Natural killer cell (primary cell): ENCODE measurements at places on chromosomes 5 and 9. TPM values are rescaled to one million over a fixed set of nuclear protein-coding genes. Genes with fewer than 3 reads are reported as not detected.

Gene ANKRD18B
- not detected for total RNA-seq

Gene PRDM9
- not detected for total RNA-seq

Gene CNTNAP3
- 0.20 TPM for total RNA-seq

Gene DOK3
- 3.5 TPM for total RNA-seq

DNA sequence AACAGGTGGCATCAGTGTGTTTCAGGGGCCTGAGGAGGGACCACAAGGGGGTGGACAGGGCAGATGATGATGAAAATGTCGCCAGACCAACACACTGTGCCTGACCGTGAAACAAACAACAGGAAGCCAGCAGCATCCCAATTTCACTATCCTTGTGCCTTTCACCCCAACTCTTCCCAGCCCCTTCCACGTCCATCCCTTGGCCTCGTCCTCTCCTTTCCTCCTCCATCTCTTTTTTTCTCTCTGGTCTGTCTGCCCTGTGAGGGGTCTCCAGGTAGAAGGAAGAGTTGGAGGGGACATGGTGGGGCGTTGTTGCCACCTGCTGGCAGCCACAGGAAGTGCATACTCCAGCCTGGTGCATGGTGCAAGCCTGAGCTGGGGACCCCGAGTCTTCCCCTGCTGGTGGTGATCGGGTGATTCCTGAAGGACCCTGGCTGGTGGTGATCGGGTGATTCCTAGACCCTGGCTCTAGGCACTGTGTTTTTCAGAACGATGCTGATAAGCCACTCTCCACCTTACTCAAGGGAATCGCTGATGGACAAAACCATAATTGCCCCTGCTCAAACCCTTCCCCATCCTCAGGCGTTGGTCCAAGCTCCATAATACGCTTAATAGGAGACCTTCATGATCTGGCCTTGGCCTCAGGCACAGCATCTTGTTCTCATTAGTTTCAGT is 21.7 kb upstream of the NSD1 start:
- peak; percentile 80 for DNase-seq
- no peaks in the 10 kb centered on the region for H3K27me3 ChIP-seq
- no peaks in the 10 kb centered on the region for H3K36me3 ChIP-seq
- peaks cover 17% of the 10 kb centered on the region for H3K4me1 ChIP-seq
- H3K4me3 ChIP-seq, result no peak overlapping the region
- H3K27ac ChIP-seq, result no peak overlapping the region

- DNase-seq, result no peak
- no peak overlapping the region for H3K4me3 ChIP-seq
- H3K36me3 ChIP-seq, result no peaks in the 10 kb centered on the region
- no peaks in the 10 kb centered on the region for H3K27me3 ChIP-seq
Observed at GRCh38 chr5:1743061-1743768, 56.4 kb downstream of the MRPL36 start.

DNA sequence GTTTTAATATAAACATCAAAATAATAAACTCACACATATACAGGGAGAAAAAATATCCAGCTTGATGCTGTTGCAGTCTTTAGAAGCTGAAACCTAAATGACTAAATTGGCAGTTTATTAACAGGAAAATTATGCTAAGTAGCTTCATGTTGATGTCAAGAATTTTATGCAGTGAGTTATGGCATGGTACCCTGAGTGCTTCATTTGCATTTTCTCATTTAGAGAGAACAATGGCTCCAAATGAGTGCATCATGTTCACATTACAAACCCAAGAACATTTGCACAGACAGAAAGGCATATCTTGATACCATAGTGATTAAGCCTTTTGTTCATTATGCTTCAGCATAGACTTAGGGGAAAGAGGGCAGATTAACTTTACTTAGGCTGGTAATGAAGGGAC is 102.9 kb upstream of the FSTL4 start:
- no peak overlapping the region for H3K27ac ChIP-seq
- no peaks in the 10 kb centered on the region for H3K4me1 ChIP-seq
- DNase-seq, result no peak
- no peaks in the 10 kb centered on the region for H3K36me3 ChIP-seq

- no peaks in the 10 kb centered on the region for H3K27me3 ChIP-seq
- no peak for DNase-seq
- H3K36me3 ChIP-seq, result no peaks in the 10 kb centered on the region
- H3K4me3 ChIP-seq, result no peak overlapping the region
Observed at GRCh38 chr9:3027210-3027609, 183.3 kb upstream of the PUM3 start.

DNA sequence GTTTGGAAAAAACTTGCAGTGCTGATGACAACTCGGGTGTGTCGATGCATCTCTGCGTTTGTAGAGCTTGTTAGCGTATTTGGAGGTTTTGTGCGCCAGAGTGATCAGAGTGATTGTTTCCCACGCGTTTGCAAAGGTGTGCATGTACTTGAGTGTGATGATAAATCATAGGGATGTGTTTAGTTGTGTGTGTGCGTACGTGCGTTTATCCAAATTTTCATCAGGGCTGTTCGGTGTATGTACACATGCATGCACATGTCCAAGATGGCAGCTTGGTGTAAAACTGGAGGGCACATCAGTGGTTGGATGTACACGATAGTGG is 248 bp upstream of the C1QTNF2 start:
- peaks cover 7% of the 10 kb centered on the region for H3K4me1 ChIP-seq
- H3K27me3 ChIP-seq, result peaks cover 21% of the 10 kb centered on the region
- no peaks in the 10 kb centered on the region for H3K36me3 ChIP-seq
- H3K27ac ChIP-seq, result no peak overlapping the region
- H3K4me3 ChIP-seq, result no peak overlapping the region
- no peak for DNase-seq

GRCh38 chr9:101639311-101639710 is 44.5 kb upstream of the PPP3R2 start:
- no peak for DNase-seq
- H3K4me1 ChIP-seq, result no peaks in the 10 kb centered on the region
- H3K27me3 ChIP-seq, result no peaks in the 10 kb centered on the region
- no peaks in the 10 kb centered on the region for H3K36me3 ChIP-seq

- no peak overlapping the region for H3K27ac ChIP-seq
- no peak for DNase-seq
- H3K4me1 ChIP-seq, result peaks cover 12% of the 10 kb centered on the region
- H3K4me3 ChIP-seq, result no peak overlapping the region
- H3K27me3 ChIP-seq, result no peaks in the 10 kb centered on the region
Observed at GRCh38 chr5:65989158-65989557, 62.8 kb downstream of the ERBIN start.

DNA sequence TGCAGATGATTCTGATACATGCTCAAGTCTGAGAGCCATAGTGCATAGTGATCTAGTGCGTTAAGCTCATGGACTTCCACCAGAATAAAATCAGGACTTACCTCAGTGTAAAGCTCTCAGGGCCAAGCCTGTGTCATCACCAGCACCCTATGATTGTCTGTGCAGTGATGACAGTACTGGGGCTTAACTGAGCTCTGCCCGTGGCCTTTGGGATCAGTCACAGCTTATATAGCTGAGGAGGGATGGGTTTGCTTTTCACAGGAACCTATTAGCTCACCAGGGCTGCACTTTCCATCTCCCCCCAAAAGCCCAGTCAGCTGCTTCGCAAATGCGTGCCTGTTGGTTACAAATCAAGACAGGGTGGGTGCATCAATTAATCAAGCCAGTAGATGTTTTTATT is 246.9 kb downstream of the NR3C1 start:
- H3K4me3 ChIP-seq, result no peak overlapping the region
- no peaks in the 10 kb centered on the region for H3K36me3 ChIP-seq
- H3K4me1 ChIP-seq, result no peaks in the 10 kb centered on the region
- H3K27ac ChIP-seq, result no peak overlapping the region

DNA sequence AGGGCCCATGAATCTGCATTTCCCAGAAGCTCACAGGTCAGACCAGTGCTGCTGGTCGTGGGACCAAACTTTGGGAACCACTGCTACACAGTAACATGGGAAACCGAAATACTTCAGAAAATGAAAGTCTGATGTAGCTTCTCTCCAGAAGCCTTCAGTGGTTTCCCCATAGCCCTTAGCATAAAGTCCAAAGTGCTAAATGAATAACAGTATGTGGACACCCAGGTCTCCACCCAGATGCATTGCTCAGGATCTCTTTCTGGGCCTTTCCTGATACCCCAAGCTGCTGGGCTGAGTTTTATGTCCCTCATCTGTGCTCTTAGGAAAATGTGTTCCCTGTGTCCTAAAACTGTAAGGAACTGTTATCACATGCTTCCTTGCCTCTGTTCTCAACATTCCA is 100.4 kb downstream of the NFIB start:
- H3K27me3 ChIP-seq, result no peaks in the 10 kb centered on the region
- DNase-seq, result no peak
- no peak overlapping the region for H3K27ac ChIP-seq
- no peaks in the 10 kb centered on the region for H3K4me1 ChIP-seq

- DNase-seq, result no peak
- H3K4me3 ChIP-seq, result no peak overlapping the region
- peaks cover 3% of the 10 kb centered on the region for H3K27me3 ChIP-seq
- H3K4me1 ChIP-seq, result no peaks in the 10 kb centered on the region
- no peak overlapping the region for H3K27ac ChIP-seq
Observed at GRCh38 chr5:159797261-159797970, 118.9 kb upstream of the ADRA1B start.
